ENCODE measurements at places on chromosomes 7 and 10.

DNA sequence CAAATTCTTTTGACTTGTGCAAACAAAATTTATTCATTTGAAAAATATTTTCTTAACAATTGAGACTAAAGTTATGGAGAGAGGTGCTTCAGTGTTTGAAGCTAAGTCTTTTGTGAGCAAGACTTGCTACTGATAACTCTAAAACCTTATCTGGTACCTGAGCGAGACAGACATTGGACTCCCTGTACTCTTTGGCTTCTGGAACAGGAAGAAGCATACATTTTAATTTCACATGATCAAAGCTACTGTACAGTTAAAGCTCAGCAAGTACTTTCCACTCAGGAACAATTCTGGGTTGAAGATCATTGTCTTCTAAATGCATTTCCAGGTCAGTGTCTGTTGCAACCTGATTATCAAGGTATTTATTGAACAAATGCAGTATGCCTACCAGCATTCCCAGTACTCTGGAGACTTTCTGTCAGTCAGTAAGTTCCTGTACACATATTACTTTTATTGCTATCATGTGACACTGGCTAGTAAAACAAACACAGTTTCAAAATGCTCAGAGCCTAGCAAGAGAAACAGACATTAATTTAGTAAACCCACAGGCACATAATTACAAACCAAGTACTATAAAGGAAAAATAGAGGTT lies 42.4 kb downstream of the CABCOCO1 start:
- no peak for DNase-seq

- DNase-seq = no peak
Measured at GRCh38 chr10:69456880-69457693, 5.8 kb downstream of the TSPAN15 start.

- no peak for DNase-seq
Measured at GRCh38 chr10:76195654-76196390, 764.4 kb downstream of the LRMDA start.

DNA sequence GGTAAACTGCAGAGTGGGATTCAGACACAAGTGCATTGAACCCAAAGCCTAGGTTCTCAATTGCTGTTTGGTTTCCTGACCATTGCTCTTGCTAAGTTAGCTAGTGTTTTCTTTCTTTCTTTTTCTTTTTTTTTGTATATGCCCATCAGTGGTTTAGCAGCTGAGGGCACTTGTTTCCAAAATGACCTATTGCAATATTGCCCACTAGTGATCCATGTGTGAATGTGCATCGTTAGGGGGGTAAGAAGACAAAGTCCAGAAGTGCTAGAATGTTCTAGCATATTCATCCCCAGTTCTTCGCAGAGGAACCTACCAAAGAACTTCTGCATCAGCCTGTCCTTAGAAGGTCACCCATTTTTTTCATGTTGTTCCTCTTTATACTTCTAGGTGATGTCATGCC lies 252.8 kb upstream of the GPR26 start:
- DNase-seq = no peak

DNA sequence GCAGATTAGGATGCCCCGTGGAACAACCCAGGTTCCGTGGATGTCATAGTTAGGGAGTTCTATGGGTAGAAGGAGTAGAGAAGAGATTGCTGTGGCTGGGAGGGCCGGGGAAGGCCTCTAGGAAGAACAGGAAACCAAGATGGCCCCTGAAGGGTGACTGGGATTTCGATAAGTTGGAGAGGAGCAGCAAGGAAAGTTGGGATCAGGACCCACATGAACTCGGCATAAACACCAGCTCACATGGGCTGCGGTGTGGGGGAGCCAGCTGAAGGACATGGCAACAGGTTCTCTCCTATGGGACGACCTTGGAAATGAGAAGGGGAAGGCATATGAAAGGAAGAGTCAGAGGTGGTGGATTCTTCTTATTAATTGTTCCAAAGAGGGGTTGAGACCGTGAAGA lies 333.7 kb upstream of the SHH start:
- no peak for DNase-seq

GRCh38 chr10:51700228-51700817 lies 928 bp upstream of the CSTF2T start:
- no peak for DNase-seq

- DNase-seq = no peak
Measured at GRCh38 chr7:148480479-148481146, 110.0 kb upstream of the C7orf33 start.

DNA sequence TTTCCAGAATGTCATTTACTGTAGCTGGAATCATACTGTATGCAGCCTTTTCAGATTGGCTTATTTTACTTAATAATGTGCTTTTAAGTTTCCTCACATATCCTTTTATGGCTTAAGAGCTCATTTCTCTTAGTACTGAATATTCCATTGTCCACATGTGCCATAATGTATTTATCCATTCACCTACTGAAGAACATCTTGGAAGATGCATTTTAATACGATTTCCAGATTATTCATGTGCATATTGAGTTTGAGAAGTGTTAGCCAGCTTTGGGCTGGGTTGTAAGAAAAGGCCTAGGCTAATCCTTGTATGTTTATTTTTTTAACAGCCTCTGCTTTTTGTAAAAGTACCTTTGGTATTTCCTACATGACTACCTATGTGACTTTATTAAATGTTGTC lies 109.3 kb upstream of the MDFIC start:
- DNase-seq = no peak

DNA sequence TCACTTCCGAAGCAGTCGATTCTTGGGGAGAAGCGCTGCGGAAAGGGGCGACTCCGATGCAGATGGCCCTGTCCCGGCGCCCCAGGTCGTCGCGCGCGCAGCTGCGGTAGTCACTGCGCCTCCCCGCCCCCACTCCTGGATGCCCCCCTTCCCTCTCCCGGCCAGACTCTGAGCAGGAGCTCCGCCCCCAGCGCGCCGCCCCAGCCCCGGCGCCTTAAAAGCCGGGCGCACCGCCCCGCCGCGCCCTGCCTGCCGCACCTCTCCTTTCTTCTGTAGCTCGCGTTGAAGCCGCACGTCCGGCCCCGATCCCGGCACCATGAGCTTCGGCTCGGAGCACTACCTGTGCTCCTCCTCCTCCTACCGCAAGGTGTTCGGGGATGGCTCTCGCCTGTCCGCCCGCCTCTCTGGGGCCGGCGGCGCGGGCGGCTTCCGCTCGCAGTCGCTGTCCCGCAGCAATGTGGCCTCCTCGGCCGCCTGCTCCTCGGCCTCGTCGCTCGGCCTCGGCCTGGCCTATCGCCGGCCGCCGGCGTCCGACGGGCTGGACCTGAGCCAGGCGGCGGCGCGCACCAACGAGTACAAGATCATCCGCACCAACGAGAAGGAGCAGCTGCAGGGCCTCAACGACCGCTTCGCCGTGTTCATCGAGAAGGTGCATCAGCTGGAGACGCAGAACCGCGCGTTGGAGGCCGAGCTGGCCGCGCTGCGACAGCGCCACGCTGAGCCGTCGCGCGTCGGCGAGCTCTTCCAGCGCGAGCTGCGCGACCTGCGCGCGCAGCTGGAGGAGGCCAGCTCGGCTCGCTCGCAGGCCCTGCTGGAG lies at the start of gene INA:
INA (plus strand) TSS at position 243 of the 817 bp plus-strand sequence; CDS start at position 317, 74 bp downstream.
- no peak for DNase-seq

DNA sequence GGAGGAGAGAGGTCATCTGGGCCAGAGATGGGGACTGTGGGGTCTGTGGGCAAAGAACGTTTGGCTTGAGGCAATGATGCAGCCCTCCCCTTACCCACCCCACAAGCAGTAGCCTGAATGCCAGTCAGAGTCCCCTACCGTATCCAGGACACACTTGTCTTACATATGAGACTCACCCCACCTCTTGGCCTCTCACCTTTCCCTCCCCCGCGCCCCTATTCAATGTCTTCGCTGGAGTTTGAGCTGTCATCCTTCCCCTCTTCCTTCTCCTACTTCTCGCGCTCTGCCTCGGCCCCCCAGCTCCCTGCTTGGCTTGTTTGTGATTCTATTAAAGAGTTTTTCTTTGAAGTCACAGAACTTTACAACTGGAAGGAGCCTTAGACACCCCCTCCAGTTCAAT lies 8.9 kb downstream of the PRRT4 start:
- no peak for DNase-seq

DNA sequence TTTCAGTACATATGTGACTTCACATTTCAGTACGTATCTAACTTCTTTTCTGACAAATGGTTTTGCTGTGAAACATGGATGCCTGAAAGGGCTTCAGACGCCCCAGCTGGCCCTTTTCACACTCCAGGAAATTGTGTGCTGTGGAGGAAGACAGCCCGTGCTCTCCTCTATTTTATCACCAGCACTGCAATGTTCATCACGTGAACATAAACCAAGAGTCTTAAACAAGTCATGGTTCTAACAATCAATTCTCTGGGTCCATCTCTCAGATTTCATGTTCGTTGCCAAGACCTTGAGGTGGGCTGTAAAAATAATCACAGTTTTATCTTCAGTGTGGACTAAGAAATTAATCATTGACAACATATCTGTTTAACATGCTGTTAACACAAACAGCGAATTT lies 141.2 kb downstream of the WDR37 start:
- DNase-seq = no peak

GRCh38 chr10:14975672-14976273 lies 16.6 kb downstream of the MEIG1 start:
- DNase-seq = no peak

DNA sequence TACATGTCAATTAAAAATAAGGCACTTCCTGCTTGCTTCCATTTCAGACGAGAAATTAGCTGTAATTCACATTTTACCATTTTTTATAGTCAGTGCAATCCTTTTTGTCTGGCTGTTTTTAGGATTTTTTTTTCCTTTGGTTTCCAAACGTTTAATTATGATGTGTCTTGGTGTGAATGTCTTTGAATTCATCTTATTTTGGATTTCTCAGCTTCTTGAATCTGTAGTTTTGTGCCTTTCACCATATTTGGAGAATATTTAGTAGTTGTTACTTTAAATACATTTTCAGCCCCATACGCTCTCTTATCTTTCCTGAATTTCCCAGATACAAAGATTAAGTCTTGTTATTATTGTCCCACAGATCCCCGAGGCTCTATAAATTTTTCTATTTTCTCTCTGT lies 2.4 kb upstream of the SCART1 start:
- no peak for DNase-seq

DNA sequence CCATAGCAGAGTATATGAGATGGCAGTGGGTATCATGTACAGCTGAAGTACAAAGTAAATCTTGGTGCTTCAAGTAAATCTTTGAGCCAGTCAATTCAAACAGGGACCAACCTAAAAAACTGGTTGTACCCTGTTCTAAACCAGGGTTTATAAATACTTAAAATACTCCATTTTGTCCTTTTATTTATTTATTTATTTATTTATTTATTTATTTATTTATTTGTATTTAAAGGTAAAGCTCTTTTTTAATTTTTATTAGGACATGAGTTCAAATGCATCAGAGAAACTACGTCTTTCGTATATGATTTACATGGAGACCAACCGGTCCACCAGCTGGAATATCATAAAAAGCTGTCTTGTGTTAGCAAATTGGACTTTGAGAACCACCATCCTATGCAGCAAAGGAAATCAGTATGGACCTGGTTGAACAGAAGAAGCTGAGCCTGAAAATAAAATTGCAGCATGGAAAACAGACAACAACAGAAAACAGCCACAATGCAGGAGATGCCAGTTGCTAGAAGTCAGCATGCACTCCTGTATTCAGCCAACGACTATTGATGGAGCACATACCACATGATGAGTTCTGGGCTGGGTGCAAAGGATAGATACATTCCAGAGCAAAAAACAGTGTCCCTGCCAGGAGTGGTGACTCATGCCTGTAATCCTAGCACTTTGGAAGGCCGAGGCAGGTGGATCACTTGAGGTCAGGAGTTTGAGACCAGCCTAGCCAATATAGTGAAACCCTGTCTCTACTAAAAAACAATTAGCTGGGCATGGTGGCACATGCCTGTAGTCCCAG lies 60.0 kb downstream of the PLXNA4 start:
- no peak for DNase-seq

DNA sequence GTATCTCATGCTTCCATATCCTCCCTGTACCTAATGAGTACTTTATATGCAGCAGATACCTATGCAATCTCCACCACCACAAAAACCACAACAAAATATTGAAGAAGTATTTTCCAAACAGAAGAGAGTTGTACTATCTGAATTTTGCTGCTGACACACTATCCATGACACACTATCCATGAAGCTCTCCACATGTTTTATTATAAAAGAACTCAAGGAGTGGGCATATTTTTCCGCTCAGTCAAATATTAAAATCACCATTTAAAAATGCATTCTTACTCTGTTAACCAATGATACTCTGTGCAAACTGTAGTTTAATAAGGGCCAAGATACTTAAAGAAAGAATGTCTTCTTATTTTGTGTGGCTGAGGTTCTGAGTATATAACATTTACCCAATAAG lies 2.8 kb downstream of the BET1 start:
- no peak for DNase-seq

DNA sequence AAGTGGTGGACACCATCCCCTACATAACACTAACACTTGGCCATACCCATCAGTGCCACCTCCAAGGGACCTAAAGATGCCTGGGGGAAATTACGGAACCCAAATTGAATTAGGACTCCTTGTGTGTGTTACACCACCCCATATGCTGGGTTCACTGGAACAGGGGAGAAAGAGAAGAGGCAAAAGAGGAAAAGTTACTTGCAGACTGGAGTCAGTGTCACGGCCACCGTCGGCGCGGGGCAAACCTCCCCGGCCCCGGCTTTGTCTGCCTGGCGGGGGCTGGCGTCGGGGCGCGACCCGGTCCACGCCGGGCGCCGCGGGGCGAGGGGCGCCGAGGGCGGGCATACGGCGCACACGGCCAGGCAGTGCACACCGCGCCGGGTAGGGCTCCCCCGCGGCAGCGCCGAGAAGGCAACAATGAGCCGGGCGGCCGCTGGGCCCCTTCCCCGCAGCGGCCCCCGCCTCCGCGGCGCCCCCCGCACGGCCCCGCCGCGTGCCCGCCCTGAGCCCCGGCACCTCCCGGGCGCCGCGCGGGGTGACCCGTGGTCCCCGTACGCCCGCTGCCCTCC lies 171.1 kb downstream of the FAM107B start:
- no peak for DNase-seq

GRCh38 chr10:124685261-124685660 lies 58.9 kb downstream of the FAM53B start:
- DNase-seq = no peak

DNA sequence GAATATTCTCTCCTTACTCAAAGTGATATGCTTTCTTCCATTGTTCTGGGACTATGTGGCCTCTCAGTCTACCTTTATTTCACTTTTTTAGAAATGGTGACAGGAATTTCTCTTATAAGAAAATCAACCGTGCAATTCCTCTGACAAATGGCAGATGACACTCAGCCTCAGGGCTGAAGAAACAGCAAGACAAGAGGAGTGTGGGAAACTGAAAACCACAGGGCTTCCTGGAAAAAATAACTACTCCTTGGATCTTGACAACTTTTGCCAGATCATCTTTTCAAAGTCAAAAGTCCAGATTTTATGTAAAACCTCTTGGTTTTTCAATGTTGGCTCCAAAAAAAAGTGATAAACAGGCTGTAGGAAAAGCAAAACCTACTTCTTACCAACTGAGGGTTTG lies 121.5 kb downstream of the TYW1B start:
- DNase-seq = no peak

GRCh38 chr10:86450806-86451603 lies 70.6 kb downstream of the WAPL start:
- DNase-seq = no peak

DNA sequence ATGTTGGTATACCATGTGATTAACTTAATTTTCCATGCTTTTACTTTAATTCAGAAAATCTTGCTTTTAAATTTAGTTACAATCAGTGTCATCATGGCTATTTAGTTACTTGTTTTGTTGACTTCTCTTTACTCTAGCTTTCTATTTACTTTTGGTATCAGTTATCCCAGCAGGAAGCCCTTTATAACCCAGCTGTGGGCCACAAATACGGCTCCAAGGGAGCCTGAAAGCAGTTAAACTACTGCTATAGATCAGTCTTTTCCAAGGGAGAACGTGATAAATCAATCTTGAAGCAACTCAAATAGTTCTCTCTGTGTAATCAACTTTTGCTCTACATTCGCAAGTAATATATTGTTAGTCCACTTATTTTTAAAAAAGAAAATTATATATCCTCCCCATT lies 287.4 kb downstream of the CACNA2D1 start:
- no peak for DNase-seq
